ENCODE measurements at places on chromosomes 5 and 9. TPM values are rescaled to one million over a fixed set of nuclear protein-coding genes. Genes with fewer than 3 reads are reported as not detected.

DNA sequence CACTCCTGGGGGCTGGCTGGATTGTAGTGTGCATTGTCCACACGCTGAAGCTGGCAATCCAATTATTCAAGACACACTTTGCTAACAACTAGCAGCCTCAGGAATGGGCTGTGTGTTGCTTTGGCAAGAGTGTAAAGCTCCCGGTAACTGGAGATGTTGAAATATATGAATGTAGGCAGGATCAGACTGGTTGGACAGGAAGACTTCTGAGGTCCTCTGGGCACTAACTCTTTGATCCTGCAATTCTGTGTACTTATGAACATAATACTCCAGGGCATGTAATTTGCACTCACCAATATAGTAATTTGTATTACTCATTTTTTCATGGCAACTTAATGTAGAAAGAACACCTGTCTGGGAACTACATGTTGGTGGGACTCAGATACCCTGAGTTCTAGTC, 106.7 kb upstream of the SLC28A3 start:
- no peak overlapping the region for H3K27ac ChIP-seq
- H3K4me3 ChIP-seq, result no peak overlapping the region
- peaks cover 1% of the 10 kb centered on the region for H3K27me3 ChIP-seq
- no peaks in the 10 kb centered on the region for H3K36me3 ChIP-seq
- no peak for DNase-seq

DNA sequence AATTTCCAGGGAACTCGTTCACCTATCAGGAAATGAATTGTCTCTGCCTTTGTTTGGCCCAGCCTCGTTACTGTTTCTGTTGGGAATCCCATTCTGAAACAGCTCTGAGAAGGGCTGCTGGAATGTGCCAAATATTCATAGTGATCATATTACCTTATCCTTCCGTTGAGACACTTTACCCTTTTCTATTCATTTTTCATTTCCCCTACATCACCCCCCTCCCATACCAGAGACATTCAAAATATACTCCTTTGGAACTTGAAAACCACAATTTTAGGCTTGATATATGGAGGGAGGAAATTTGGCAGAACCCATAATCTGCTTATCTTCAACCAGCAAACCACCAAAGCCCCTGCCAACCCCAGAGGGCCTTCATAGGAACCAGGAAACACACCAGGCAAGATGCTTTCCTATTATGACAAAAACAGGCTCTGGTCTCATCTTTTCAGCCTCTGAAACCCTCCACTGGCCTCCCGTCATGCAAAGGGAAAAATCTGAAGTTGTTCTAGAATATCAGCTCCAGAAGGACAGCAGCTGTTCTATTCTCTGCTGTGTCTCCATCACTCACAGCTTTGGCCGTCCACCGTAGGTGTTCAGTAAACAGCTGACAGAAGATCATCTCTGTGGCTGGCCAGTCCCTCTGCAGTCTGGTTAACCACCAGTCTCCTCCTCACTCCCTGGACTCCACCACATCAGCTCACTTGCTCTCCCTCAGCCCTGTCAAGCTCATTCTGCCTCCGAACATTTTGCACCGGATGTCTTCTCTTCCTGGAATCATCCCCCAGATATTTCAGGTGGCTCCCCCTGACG, 217.2 kb upstream of the WWC1 start:
- no peak overlapping the region for H3K4me3 ChIP-seq
- no peak overlapping the region for H3K27ac ChIP-seq
- H3K27me3 ChIP-seq, result peaks cover 5% of the 10 kb centered on the region
- DNase-seq, result no peak

GRCh38 chr9:118302721-118303120, 598.5 kb downstream of the TLR4 start:
- no peaks in the 10 kb centered on the region for H3K4me1 ChIP-seq
- no peak overlapping the region for H3K27ac ChIP-seq
- no peaks in the 10 kb centered on the region for H3K27me3 ChIP-seq
- no peak for DNase-seq

Gene C7
- not detected for total RNA-seq

GRCh38 chr9:36827593-36827992, 206.5 kb downstream of the PAX5 start:
- no peak overlapping the region for H3K4me3 ChIP-seq
- DNase-seq, result no peak
- no peak overlapping the region for H3K27ac ChIP-seq
- H3K4me1 ChIP-seq, result no peaks in the 10 kb centered on the region

DNA sequence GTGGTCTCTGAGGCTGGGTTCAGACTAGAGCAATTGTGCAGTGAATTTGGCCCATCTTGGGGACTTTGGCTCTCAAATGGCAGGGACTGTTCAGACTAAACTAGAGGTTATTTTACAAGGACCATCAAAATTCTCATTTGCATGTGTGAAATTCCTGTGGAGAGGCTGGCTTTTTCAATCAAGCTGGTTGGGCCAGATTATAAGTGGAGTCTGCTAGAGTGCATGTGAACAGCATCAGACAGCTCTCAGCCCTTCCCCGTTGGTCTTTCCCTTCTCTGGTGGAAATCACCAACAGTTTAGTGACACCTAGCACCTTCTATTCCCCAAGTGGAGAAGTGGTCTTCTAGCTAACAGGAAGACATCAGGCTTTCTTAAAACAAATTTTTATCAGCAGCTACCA, 301.3 kb downstream of the CWC27 start:
- no peak overlapping the region for H3K27ac ChIP-seq
- H3K4me3 ChIP-seq, result no peak overlapping the region
- no peaks in the 10 kb centered on the region for H3K4me1 ChIP-seq
- no peak for DNase-seq
- H3K27me3 ChIP-seq, result peaks cover 14% of the 10 kb centered on the region

DNA sequence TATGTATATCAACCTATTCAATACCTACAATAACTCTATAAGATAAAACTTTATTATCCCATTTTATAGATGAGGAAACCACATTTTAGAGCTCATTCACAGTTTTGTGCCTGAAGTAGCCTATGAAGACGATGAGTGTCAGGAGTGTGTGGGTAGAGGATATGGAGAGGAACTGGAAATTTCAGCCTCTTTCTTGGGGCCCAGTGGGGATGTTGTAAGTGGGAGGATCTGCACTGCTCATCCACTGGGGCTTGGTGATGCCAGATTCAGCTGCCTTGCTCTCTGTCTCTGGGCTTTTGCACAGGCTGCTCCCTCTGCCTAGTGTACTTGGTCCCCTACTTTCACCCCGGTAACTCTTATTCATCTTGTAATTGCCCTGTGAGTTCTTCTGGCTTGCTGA, 194.7 kb downstream of the SREK1 start:
- no peaks in the 10 kb centered on the region for H3K4me1 ChIP-seq
- no peak overlapping the region for H3K4me3 ChIP-seq
- peaks cover 9% of the 10 kb centered on the region for H3K27me3 ChIP-seq
- H3K27ac ChIP-seq, result no peak overlapping the region

- H3K36me3 ChIP-seq, result no peaks in the 10 kb centered on the region
- no peaks in the 10 kb centered on the region for H3K27me3 ChIP-seq
- no peak overlapping the region for H3K4me3 ChIP-seq
- DNase-seq, result no peak
Measured at GRCh38 chr9:92769286-92769685, 4.7 kb upstream of the BICD2 start.

DNA sequence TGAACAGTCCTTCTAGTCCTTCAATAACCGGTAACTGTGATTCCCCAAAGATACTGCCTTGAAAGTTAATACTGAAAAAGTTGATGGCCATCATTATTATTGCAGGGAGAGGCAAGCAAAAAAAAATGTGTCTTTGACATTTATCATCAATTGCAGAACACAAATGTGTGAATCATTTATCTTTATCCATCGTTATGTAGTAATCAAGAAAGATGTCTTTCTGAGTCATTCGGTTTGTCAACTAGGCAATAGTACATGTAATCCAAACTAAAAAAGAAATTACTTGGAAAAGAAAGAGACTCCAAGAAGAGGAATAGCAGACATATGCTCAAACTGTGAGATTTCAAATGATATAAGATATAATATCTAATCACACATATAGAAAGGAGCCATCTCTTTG, 473.0 kb downstream of the CETN3 start:
- no peak overlapping the region for H3K4me3 ChIP-seq
- H3K36me3 ChIP-seq, result no peaks in the 10 kb centered on the region
- no peak for DNase-seq
- H3K4me1 ChIP-seq, result no peaks in the 10 kb centered on the region
- H3K27me3 ChIP-seq, result no peaks in the 10 kb centered on the region

GRCh38 chr9:14348123-14348372, 34.1 kb upstream of the NFIB start:
- no peak overlapping the region for H3K27ac ChIP-seq
- H3K4me1 ChIP-seq, result peaks cover 16% of the 10 kb centered on the region
- DNase-seq, result no peak
- H3K4me3 ChIP-seq, result no peak overlapping the region
- no peaks in the 10 kb centered on the region for H3K36me3 ChIP-seq
- peaks cover 57% of the 10 kb centered on the region for H3K27me3 ChIP-seq
